ENCODE measurements at places on chromosomes 6 and 20. TPM values are rescaled to one million over a fixed set of nuclear protein-coding genes. Genes with fewer than 3 reads are reported as not detected.

DNA sequence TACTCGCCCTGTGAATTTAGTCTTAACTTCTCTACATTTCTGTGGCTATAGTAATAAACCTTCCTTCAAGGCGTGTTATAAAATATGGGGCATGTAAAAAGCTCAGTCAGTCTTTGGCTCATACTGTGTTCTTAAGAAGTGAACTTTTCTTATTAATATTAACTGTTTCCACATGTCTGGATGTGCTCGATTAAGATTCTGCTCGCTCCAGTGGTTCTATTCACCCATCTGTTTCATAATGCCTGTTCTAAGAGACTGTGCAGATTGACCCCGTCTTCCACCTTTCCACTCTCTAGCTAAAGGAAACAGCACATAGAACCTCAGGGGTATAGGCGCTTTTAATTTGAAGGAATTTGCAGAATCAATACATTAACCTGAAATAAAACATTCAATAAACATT is 99.9 kb downstream of the L3MBTL3 start:
- H3K36me3 ChIP-seq, result peaks cover 38% of the 10 kb centered on the region
- peaks cover 65% of the 10 kb centered on the region for H3K4me1 ChIP-seq
- H3K27ac ChIP-seq, result peak overlapping the region; percentile 67

- no peak overlapping the region for H3K27ac ChIP-seq
- H3K4me3 ChIP-seq, result no peak overlapping the region
- DNase-seq, result no peak
- peaks cover 2% of the 10 kb centered on the region for H3K4me1 ChIP-seq
- no peaks in the 10 kb centered on the region for H3K36me3 ChIP-seq
Measured at GRCh38 chr6:46284475-46284874, 113.7 kb upstream of the ENPP5 start.

DNA sequence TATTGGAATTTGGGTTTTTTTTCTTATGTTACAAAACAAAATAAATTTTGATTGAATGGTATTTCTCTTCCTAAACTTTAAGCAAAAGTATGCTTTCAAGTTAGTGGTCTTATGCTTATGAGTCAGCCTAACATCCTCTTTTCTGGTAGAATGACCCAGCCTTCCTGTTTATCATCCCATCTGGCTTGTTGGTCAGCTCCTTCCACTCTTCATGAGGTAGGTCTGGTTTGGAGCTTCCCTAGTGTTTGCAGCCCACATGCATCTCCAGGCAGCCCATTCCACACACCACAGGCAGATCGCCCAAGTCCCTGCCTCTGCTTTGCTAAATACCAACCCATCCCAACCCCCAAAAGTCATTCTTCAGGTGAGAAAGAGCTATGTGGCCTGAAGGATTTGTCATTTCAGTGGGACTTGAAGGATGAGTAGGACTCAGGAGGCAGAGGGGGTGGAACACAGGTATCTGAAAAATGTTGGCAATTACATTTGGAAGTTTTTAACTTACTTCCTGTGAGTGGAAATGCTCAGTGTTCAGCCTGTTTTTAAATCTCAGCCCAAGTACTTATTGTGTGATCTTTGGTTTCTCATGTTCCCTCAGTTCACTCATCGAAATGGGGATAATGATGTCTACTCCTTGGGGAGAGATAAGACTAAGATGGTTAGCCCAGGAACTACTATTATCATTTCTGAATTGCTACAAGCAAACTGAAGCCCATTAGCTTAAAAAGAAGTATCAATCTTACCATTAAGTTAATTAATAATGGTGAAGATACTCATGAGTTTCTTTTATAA is 294.0 kb downstream of the ADGB start:
- H3K4me1 ChIP-seq, result no peaks in the 10 kb centered on the region
- H3K4me3 ChIP-seq, result no peak overlapping the region
- H3K27me3 ChIP-seq, result peaks cover 12% of the 10 kb centered on the region
- no peaks in the 10 kb centered on the region for H3K36me3 ChIP-seq
- no peak for DNase-seq

- no peaks in the 10 kb centered on the region for H3K27me3 ChIP-seq
- no peaks in the 10 kb centered on the region for H3K4me1 ChIP-seq
- H3K36me3 ChIP-seq, result peaks cover 11% of the 10 kb centered on the region
- no peak overlapping the region for H3K4me3 ChIP-seq
- DNase-seq, result no peak
Measured at GRCh38 chr20:3130051-3130600, 29.5 kb downstream of the FASTKD5 start.

GRCh38 chr20:3275966-3276679 is 37.1 kb upstream of the SLC4A11 start:
- H3K36me3 ChIP-seq, result peaks cover 27% of the 10 kb centered on the region
- no peaks in the 10 kb centered on the region for H3K27me3 ChIP-seq
- no peaks in the 10 kb centered on the region for H3K4me1 ChIP-seq
- no peak overlapping the region for H3K4me3 ChIP-seq
- H3K27ac ChIP-seq, result no peak overlapping the region

DNA sequence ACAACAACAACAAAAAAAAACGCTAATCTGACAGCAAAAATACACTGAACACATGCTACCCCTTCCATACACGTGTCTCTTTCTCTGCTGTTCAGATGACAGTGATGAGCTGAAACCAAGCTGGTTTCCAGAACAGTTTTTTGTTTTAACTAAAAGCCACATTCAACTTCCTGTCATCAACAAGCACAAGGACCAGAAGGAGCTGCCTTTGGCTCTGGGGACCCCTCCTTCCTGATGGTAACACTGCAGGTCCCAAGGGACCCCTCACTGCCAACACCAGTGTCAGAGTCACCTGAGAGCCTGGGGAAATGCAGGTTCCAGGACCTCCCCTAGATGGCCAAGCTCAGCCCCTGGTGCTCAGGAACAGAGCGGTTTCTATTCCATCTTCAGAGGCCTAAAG is 6.0 kb downstream of the CST7 start:
- peaks cover 14% of the 10 kb centered on the region for H3K36me3 ChIP-seq
- peak overlapping the region; percentile 16 for H3K4me3 ChIP-seq
- peaks cover 2% of the 10 kb centered on the region for H3K27me3 ChIP-seq
- no peak for DNase-seq
- H3K4me1 ChIP-seq, result peaks cover 19% of the 10 kb centered on the region

GRCh38 chr6:161091972-161092701 is 100.6 kb downstream of the MAP3K4 start:
- DNase-seq, result no peak
- H3K4me1 ChIP-seq, result no peaks in the 10 kb centered on the region
- H3K36me3 ChIP-seq, result peaks cover 80% of the 10 kb centered on the region
- H3K4me3 ChIP-seq, result no peak overlapping the region
- H3K27ac ChIP-seq, result no peak overlapping the region
- no peaks in the 10 kb centered on the region for H3K27me3 ChIP-seq

DNA sequence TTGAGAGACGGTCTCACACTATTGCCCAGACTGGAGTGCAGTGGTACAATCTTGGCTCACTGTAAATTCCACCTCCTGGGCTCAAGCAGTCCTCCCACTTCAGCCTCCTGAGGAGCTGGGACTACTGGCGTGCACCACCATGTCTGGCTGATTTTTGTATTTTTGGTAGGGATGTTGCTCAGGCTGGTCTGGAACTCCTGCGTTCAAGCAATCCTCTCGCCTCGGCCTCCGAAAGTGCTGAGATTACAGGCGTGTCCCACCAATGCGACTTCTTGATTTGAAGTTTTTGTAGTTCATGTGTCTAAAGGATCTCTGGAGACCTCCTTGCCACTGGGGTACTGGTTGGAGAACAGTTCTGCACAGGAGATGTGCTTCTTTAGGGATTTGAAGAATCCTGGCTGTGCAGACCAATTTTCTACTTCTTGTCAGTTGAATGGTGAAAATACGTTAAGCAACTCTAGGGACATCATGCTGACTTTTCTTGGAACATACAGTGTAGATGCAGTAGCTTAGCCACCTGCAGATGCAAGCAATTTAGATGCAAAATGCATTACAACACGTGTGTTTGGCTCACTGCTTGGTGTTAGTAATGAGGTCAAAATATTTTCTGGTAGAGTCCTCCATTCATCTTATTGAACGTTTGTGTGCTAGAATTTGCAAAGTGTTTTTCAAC is 28.2 kb downstream of the SYTL3 start:
- DNase-seq, result no peak
- no peaks in the 10 kb centered on the region for H3K36me3 ChIP-seq
- no peaks in the 10 kb centered on the region for H3K4me1 ChIP-seq
- H3K27ac ChIP-seq, result no peak overlapping the region
- H3K27me3 ChIP-seq, result no peaks in the 10 kb centered on the region
- H3K4me3 ChIP-seq, result no peak overlapping the region

DNA sequence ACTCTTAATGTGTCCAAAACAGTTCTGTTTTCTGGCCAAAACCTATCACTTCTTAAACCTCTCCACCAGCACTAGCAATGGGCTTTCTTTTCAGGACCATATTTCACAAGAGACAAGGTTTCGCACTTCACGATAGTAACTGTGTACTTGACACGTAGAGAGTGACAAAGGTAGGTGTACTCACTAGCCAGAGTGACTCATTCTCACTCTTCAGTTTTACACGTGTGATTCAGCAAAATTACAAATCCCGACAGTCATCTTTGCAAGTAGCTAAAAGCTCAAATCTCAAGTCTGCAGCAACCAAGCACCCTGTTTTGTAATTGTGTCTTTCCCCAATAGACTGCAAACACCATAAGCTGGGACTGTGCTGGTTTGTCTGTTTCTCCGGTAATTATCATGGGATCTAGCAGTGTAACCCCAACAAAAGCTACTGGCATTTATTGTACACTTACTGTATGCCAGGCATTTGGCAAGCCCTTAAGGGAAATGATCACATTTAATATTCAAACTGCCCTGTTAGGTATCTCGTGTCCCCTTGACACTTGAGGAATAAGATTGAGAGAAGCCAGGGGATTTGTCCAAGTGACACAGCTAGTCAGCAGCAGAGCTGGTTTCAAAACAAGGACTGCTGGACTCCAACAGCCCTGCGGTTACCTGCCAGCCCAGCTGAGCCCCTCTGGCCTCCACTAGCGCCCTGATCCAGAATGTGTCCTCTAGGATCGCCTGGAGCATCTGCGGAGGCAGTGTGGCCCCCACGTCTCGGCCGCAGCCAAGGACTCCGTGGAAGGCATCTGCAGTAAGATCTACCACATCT is 9.9 kb downstream of the PCIF1 start:
- DNase-seq, result no peak
- H3K4me1 ChIP-seq, result peaks cover 4% of the 10 kb centered on the region
- no peaks in the 10 kb centered on the region for H3K27me3 ChIP-seq

DNA sequence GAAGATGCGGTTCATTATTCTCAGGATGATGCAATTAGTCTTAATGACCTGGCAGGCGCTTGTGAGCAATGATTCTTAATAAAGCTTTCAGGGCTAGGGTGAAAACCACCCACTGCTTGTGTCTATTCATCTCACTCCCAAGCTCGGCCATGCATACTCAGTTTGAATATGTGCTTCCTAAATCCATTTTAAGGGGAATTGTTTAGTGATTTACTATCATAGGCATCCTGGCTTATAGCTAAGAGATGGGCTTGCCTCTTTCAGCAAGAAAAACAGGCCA is 141.1 kb upstream of the SLC24A3 start:
- H3K4me3 ChIP-seq, result no peak overlapping the region
- no peaks in the 10 kb centered on the region for H3K36me3 ChIP-seq
- no peak for DNase-seq

DNA sequence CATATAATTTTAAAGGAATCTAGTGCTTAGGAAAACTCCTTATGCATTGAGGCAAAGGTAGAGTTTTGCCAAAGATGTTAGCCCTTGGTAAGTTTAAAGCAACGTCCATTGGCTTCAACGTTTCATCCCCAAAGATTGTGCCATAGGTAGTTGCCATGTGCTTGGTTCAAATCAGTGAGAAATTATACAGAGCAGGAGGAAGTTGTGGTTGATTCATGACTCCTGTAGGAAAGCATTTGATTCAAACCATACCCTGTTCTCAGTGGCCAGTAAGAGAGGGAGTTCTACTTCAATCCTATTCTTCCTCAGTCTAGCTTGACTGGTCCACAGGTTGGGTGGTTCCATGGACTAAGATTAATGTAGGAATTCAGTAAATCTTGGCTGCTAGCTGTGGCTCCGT is 535.6 kb downstream of the QKI start:
- no peak for DNase-seq
- peaks cover 24% of the 10 kb centered on the region for H3K27me3 ChIP-seq
- no peak overlapping the region for H3K27ac ChIP-seq
- H3K36me3 ChIP-seq, result no peaks in the 10 kb centered on the region

DNA sequence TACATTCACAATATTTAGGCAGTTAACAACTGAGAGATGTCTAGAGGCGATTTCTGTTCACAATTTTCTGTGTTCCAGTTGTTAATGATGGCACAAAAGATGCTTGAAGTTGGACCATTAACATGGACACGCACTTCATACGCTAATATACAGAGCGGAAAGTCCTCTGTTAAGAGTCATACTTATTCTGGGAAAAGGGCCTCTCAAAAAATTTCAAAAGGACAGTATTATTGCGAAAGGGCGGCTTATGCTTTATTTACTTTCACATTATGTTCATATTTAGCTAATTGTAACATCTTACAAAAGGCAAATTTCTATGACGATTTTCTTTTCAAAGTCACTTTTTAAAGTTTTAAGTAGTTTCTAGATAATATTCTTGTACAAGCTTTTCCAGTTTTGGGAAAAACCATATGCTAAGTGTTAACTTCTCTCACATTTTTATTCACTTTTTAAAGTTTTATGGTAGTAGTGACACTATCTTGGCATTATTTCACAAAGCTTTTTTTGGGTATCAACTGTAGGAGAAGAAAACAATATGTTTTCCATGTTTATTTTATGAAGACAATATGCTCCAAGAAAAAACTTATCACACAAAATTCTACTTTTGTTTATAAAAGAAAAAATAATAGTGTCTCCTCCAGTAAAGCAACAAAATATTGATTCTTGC is 62.3 kb downstream of the MAP7 start:
- H3K4me3 ChIP-seq, result no peak overlapping the region
- H3K27me3 ChIP-seq, result peaks cover 6% of the 10 kb centered on the region
- no peaks in the 10 kb centered on the region for H3K36me3 ChIP-seq

DNA sequence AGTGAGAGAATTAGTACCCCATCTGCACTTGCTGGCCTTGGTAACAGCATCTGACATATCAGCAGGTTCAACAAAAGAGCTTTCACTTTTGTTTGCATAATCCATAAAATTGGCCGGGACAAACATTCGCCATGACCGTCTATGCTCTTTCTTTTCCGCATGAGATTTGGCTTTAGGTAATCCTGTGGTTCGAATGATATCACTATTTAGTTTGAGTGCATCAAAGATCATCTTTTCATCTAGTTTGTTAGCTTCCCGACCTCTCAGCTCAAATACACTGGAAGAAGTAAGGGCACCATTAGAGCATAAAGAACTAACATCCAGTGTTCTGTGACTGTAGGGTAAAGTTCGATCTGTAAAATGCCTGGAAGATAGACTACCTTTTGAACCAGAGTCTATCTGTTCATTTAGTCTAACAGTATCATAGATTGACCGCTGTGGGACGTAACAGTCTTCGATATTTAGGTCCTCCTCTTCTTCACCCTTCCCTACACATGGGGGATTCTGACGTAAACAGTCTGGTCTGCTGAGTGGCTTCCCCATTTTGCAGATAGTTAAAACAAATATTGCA is 101.6 kb downstream of the DST start:
- no peaks in the 10 kb centered on the region for H3K36me3 ChIP-seq
- H3K4me1 ChIP-seq, result no peaks in the 10 kb centered on the region
- DNase-seq, result no peak
- H3K27me3 ChIP-seq, result peaks cover 2% of the 10 kb centered on the region

- H3K27ac ChIP-seq, result peak overlapping the region; percentile 95
- H3K4me1 ChIP-seq, result peaks cover 92% of the 10 kb centered on the region
- H3K36me3 ChIP-seq, result peaks cover 49% of the 10 kb centered on the region
- H3K27me3 ChIP-seq, result no peaks in the 10 kb centered on the region
- no peak for DNase-seq
Measured at GRCh38 chr6:25963426-25964123, 973 bp downstream of the TRIM38 start.

LPA gene
- total RNA-seq, result not detected

PBOV1 gene
- total RNA-seq, result not detected

XKR7 gene
- 0.12 TPM for total RNA-seq

MEI4 gene
- total RNA-seq, result not detected

MICAL1 gene
- total RNA-seq, result 120 TPM
